ENCODE measurements at places on chromosomes 11 and 22.

DNA sequence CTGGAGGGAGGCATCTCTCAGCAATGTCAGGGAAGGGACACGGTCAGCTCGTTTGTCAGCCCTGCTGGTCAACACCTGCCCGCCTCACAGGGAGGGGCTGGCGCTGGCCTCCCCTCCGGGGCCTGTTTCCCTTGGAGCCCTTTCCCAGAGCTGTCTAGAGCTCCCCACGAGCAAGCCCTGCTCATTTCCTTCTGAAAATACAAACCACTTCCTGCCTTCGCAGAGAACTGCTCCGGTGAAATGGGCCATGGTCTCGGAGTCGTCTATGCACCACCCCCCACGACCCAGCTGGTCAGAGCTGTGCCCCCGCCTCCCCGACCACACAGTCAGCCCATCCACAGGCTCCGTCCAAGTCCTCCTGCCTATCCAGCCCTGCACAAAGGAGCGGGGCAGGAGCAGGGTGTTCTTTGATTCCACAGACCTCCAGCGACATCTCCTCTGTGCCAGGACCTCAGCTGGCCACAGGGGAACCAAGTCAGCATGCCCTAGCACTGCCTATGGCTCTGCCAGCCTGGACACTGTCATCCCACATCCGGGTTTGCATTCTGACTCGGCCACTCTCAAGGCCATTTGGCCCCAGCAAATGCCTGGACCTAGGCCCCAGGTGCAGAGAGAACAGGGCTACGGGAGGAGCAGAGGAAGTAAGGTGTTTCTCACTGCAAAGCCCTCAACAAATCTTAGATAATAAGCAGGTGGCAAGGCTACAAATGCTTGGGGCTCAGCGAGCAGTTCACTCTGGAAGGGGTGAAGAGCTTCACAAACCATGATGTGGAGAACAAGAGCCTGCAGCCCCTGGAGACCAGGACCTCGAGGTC is 82.1 kb upstream of the WNT11 start:
- no peak for DNase-seq

GRCh38 chr22:40609216-40609615 is 27.3 kb downstream of the MRTFA start:
- DNase-seq = no peak

DNA sequence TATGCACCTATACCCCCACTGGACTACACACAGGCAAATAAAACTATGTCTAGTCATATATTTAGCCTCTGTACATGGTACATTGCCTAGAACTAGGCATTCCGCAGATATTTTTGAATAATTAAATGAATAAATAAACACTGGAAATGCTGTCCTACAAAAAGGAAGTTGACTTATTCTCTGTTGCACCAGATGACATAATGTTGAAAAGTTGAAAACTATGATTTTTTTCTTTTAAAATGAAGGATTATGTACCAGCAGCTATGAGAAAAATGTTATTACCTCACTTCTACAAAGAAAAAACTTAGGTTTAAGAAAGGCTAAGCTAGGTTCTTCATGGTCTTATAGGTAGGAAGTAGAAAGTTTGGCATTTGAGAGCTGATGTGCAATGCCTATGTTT is 856.6 kb downstream of the METTL15 start:
- DNase-seq = no peak

- DNase-seq = no peak
Measured at GRCh38 chr11:3605771-3606203, 36.0 kb downstream of the ART5 start.

DNA sequence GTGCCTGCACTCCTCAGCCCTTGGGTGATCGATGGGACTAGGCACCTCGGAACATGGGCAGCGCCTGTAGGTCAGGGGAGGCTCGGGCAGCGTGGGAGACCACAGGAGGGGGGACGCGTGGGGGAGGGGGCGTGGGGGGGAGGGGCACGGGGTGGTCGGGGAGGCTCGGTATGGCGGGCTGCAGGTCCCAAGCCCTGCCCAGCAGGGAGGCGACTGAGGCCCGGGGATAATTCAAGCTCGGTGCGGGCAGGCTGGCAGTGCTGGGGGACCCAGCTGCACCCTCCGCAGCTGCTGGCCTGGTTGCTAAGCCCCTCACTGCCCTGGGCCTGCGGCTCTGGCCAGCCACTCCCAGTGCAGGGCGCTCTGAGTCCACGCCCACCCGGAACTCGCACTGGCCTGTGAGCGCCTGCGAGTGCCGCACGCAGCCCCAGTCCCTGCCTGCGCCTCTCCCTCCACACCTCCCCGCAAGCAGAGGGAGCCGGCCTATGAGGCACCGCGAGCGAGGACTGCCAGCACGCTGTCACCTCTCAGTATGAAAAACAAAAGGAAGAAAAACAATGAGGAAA is 1698.3 kb upstream of the RAG2 start:
- no peak for DNase-seq

GRCh38 chr22:27684901-27685300 is 116.7 kb downstream of the MN1 start:
- DNase-seq = no peak

- DNase-seq = no peak
Measured at GRCh38 chr22:46052801-46053562, 76.0 kb upstream of the WNT7B start.

GRCh38 chr11:2825889-2826678 is 59.5 kb downstream of the CDKN1C start:
- no peak for DNase-seq

- no peak for DNase-seq
Measured at GRCh38 chr11:121109471-121109870, 8.4 kb downstream of the TECTA start.

DNA sequence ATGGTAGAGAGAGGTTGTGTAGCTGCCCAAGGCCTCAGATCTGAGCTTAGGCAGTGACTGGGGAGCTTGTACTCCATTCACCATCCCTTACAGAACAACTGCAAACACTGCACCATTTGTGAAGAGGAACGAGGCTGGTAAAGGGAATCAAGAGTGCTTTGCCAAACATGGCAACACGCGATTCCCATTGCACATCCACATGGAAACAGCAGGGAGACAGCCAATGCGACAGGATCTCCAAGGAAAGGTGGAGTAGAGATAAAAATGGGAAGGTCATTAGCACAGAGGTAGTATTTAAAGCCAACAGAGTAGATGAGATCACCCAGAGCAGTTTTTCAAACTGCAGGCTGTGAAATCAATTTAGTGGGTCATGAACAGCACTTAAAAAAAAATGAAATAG is 42.0 kb downstream of the TCF20 start:
- no peak for DNase-seq

GRCh38 chr11:107505647-107506225 is 48.1 kb upstream of the CWF19L2 start:
- no peak for DNase-seq

- no peak for DNase-seq
Measured at GRCh38 chr11:10405865-10406592, 49.0 kb upstream of the AMPD3 start.

- DNase-seq = no peak
Measured at GRCh38 chr11:6927030-6927617, 898 bp downstream of the ZNF215 start.

DNA sequence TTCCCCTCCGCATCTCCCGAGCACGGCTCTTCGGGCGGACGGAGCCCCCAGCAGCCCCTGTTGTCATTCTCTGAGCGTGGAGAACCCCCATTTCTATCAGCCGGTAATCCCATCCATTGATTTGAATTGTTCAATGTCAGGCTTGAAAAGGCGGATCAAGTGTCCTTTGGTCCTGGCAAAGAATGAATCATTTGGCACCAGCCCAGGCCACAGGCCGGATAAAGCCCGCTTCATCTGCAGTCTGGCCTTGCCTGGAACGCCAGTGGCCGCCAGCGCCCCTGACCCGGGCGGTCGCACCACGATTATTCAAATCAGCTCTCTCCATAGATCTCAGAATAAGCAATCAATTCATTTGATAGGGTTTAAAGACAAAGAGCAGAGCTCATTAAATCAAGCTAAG is 188.9 kb downstream of the BRD1 start:
- no peak for DNase-seq

DNA sequence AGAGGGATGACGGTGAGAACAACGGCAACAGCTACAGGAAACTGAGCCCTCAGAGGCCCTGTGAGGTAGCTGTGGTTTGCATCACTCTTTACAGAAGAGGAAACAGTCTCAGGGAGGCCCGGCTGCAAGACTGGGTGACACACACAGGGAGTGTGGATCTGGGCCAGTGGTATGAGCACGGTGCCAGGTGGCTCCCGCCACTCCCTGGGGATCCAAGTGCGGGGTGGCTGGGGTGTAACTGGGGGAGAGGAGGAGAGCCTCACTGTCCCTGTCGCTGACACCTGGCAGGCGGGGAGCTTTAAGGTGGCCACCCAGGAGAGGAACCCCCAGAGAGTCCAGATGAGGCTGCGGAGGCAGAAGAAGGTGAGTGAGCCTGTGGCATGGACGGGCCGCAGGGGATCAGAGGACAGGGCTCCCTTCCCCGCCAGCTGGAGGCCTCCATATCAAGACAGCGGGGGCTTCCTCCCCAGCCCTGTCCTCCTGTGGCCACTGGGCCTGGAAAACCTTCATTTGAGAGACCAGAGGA is 5.6 kb downstream of the RGL4 start:
- no peak for DNase-seq

DNA sequence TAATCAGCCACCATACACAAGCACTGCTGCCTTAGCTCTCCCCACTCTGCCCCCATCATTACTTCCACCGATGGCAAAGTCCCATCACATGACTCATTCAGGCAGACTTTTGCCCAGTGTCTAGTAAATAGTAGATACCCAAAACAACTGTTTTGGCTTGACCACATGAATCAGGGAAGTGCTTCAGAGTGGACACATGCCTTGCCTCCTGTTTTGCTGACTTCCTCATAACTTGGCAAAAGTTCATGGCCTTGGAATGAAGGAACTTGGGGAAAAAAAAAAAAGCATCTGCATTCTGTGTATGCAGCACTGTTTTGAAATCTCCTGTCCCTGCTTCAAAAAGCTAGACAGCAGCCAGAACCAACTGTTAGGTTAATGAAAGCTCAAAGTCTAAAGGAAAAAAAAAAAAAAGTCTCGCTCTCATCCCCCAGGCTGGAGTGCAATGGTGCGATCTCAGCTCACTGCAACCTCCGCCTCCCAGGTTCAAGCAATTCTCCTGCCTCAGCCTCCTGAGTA is 335.3 kb downstream of the FAM181B start:
- DNase-seq = no peak

DNA sequence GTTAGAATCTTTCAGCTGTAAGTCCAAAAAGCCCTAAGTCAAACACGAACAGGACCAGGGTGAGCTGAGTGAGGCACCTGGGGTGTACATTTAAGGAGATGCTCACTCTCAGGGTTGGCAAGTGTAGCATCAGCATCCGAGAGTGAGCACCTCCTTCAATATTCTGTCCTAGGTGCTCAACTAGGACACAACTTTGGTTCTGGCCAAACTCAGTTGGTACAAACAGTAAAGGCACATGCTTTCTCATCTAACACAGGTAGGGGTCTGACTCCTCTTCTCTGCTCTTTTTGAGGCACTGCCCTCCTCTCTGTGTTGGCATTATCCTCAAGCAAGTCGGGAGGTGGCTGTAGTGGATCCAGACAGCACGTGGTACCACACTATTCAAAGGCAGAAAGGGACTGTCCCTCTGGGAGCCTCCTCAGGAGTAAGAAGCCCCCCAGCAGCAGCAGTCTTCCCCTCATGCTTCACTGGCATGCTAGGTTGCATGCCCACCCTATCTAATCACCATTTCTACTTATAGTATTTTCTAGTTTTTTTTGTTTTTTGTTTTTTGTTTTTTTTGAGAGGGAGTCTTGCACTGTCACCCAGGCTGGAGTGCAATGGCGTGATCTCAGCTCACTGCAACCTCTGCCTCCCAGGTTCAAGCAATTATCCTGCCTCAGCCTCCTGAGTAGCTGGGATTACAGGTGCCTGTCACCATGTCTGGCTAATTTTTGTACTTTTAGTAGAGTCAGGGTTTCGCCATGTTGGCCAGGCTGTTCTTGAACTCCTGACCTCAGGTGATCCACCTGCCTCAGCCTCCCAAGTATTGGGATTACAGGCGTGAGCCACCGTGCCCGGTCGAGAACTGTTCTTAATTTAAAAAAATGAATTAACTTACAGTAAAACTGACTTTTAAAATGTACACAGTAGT is 14.7 kb upstream of the MAPK1 start:
- DNase-seq = no peak

- DNase-seq = no peak
Measured at GRCh38 chr11:36340897-36341296, 44.8 kb downstream of the PRR5L start.

DNA sequence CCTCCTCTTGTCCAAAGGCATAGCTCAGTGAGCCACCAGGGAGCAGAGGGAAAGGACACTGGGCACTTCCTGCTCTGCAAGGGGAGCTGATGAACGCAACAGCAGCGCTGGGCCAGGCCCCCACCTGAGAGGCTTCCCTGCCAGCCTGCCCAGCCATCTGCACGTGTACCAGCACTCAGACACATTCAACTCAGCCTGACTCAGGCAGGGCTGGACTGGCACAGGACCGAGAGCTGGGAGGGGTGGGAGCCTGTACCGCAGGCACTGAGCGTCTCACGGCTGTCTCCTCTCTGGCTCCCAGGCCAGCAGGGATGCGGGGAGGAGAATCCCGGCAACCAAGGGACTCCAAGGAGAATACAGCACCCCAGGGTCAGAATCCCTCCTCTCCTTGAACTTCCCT is 411.8 kb downstream of the CTTN start:
- DNase-seq = no peak

- no peak for DNase-seq
Measured at GRCh38 chr11:18588297-18589252, at the start of gene UEVLD. UEVLD (minus strand) TSS chr11:18588734; CDS start chr11:18588654, 80 bp downstream.

DNA sequence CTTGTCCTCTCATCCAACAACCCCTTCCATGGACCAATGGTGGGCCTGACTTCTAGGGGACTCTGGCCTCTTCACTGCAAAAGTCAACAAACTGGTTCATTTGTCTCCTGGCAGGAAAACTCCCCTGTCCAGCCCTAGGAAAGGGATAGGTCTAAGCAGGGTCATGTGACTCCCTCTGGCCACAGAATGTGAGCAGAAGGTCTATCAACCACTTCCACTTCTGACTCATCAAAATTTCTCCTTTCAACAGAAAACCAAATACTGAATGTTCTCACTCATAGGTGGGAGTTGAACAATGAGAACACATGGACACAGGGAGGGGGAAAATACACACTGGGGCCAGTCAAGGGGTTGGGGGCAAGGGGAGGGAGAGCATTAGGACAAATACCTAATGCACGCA is 1.3 kb upstream of the ISX start:
- DNase-seq = no peak

DNA sequence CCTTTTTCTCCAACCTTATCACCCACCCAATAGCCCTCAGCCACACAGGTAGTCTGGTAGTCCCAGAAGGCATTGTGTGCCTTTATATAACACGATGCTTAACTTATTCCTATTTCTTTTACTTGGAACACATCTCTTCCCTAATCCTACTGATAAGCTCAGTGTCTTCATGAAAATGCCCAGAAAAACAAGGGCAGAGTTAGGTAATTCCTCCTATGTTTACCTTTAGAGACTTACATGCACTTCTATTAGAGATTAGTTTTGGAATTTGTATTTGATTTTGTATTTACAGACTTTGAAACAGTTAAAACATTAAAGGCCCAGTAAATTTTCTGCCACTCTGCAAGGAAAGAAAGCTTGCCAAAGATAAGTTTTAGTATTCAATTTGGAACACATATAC is 637.8 kb upstream of the CCDC90B start:
- no peak for DNase-seq

- no peak for DNase-seq
Measured at GRCh38 chr11:133952199-133953190, 4.3 kb downstream of the IGSF9B start.
